Posterior vena cava (tissue), 2 donors: ENCODE measurements at places on chromosomes 2 and 18.

GRCh38 chr2:215506604-215506990 lies 70.7 kb upstream of the FN1 start:
- no peak for DNase-seq

DNA sequence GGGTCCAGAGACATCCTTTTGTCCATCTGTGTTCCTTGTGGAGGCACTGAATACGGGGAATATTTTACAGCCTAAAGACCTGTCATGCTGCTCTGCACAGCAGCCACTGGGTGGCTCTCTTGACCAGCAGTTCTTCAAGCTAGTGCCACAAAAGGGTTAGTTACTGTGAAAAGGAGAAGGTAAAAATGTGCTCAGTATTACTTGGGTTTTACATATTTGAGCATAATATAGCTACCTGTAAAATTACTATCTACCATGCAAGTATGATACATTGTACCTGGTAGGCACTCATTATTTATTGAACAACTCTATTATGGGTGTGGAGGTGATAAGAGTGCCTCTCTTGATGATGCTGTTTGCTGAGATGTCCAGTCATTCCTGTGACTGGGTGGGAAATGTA lies 23.6 kb downstream of the FZD5 start:
- DNase-seq: no peak

DNA sequence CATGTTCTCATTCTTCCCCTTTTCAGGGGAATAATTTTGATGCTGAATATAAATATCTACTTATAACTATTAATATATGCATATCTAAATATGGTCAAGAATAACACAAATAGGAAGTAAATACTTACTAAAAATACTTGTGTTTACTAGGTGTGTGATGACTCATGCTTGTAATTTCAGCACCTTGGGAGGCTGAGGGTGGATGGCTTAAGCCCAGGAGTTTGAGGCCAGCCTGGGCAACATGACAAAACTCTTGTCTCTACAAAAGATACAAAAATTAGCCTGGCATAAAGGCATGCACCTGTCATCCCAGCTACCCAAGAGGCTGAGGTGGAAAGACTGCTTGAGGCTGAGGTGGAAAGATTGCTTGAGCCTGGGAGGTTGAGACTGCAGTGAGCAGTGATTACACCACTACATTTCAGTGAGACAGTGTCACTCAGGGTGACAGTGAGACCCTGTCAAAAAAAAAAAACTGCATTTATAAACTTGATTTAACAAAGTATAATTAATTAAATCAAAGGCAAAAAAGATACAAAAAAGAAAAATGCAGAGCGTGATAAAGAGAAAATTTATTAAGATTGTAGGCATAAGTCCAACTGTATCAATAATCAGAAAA lies 703.1 kb upstream of the VRK2 start:
- DNase-seq: no peak

- no peak for DNase-seq
These were observed 86.8 kb upstream of the SH3BP4 start for GRCh38 chr2:234865040-234865439.

DNA sequence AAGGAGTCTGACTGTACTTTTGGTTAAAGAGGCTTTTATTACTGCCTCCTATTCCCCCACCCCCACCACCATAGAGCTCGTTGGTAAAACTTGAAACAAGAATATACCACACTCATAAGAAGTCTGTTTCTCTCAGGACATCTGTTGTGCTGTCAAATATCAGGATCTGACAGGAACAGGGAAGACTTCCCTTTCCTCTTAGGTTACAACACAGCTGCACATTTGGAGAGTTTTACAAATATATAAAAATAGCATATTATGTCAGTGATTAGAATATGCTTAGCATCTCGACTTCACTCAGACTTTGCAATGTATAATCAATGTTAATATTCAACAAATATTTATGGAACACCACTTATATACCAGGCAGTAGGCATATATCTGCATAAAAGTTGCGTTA lies 439.6 kb upstream of the REG3G start:
- no peak for DNase-seq

DNA sequence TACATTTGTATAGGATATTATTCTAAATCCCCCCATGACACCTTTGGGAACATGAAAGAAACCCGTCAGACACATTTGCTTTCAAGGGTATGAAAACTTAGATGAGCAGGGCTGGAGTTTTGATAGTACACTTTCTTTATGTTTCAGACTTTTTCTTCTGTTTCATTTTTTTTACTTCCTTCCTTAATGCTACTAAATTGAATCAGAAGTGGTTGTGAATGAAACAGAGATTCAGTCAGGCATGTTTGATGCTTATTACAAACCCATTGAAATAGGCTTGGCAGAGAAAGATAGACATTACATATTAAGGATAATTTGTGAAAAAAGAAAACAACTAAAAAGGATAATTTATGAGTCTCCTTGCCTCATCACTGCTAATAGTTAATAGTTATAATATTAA lies 26.8 kb downstream of the SLC30A6 start:
- DNase-seq: no peak

DNA sequence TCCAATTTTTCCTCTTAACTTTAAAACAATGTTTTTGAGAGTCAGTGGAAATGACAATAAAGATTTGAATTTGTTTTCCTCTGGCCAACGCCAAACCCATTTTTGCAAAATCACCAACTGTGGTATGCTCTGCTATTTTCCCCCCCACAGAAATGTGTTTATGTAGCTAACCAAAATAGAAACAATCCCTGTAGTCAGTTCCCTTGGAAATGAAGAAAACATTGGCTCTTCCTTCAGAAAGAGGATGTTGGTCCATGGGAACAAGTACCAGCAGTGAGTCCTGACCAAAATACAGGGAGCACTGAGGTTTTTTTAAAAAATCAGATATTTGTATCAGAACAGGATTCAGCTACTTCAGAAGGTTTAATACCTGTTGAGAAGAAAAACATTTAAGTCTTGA lies 65.3 kb downstream of the SLC40A1 start:
- no peak for DNase-seq

DNA sequence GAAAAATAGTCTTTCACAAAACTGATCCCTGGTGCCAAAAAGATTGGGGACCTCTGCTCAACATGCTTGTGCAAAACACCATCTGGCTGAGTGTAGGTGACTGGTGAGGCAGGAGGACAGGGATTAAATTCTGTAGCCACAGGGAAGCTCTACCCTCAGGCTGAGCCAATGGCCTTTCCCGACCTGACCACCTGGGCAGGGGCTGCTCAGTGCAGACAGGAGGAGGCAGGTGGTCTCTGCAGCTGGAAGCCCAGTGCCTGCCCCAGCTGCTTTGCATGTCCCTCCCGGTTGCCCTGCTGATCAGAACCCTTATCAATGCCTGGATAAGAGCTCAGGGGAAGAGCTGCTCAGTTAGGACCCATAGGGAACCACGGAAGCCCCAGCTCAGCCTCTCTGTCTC lies 235.3 kb downstream of the ANKRD36 start:
- no peak for DNase-seq

- DNase-seq: no peak
These were observed 73.4 kb downstream of the ROCK1 start for GRCh38 chr18:21038201-21038600.

GRCh38 chr18:63523660-63524059 lies 18.5 kb upstream of the SERPINB12 start:
- DNase-seq: no peak

DNA sequence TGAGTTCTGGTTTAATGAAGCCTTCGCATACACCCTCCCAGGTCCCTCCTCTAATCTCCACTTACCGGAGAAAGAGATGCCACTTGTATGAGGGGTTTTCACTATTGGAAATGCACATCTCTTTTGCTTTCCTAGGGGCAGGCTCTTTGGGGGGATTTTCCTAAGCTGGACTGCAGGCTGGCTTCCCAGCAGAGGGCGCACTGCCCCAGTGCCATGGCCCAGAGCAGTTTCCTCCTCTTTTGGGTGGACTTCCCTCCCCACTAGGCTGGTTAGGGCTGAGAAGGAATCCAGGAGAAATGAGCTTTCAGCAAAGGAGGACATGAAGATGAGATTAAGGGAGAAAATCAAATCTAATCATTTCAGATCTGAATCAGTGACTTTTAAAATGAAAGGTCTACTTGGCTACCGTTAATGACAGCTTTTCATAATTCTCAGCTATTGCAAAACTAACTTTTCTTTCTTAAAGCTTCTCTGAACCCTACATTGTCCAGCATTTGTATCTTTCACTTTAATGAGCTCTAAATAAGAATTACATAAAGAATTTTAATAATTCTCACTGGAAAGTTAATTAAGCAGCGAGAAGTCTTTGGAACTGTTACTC lies 784.1 kb upstream of the FANCL start:
- no peak for DNase-seq
